ENCODE measurements at places on chromosomes 5 and 9. TPM values are rescaled to one million over a fixed set of nuclear protein-coding genes. Genes with fewer than 3 reads are reported as not detected.

The TIGD6 gene
- total RNA-seq = 4.7 TPM

The TMEM171 gene
- total RNA-seq = not detected

The PDE8B gene
- 37.5 TPM for total RNA-seq

The CDKN2B gene
- total RNA-seq = 68.7 TPM

The SLC1A1 gene
- 8.2 TPM for total RNA-seq

The OTP gene
- not detected for total RNA-seq

The CNTFR gene
- total RNA-seq = 116 TPM

The IFNA5 gene
- not detected for total RNA-seq

The C6 gene
- total RNA-seq = 6.8 TPM

The MYMK gene
- total RNA-seq = not detected

The AGPAT2 gene
- total RNA-seq = 547 TPM

The PROB1 gene
- 2.1 TPM for total RNA-seq

The RBM18 gene
- 18.8 TPM for total RNA-seq

The VAV2 gene
- total RNA-seq = 19.3 TPM

The PCDHB14 gene
- 1.9 TPM for total RNA-seq

The CKMT2 gene
- total RNA-seq = 18.9 TPM

The PCDHB16 gene
- 1.6 TPM for total RNA-seq

The FIBCD1 gene
- not detected for total RNA-seq

The WNT8A gene
- total RNA-seq = not detected

The QRFP gene
- total RNA-seq = not detected

The NUTM2F gene
- not detected for total RNA-seq

The LCP2 gene
- total RNA-seq = 52.4 TPM

The ELOVL7 gene
- 5.6 TPM for total RNA-seq

The DENND4C gene
- 62.7 TPM for total RNA-seq

The PTPA gene
- 61.9 TPM for total RNA-seq

The MARVELD2 gene
- total RNA-seq = 0.58 TPM

The TMEFF1 gene
- total RNA-seq = 0.42 TPM

The PCDHB11 gene
- 2.0 TPM for total RNA-seq

The NUTM2G gene
- not detected for total RNA-seq

The HMGXB3 gene
- 30.6 TPM for total RNA-seq

The FREM1 gene
- 6.4 TPM for total RNA-seq

The IFNK gene
- total RNA-seq = not detected

The PCDHGA9 gene
- total RNA-seq = 3.9 TPM

The TRIM14 gene
- total RNA-seq = 13.8 TPM

The ADAMTSL2 gene
- total RNA-seq = 2.5 TPM

The IL17B gene
- total RNA-seq = not detected

The HSD17B3 gene
- total RNA-seq = 1.1 TPM

The MLANA gene
- total RNA-seq = not detected

The PCDH12 gene
- 6.4 TPM for total RNA-seq

All from mesenteric fat pad (tissue), 1 donor.